ENCODE measurements at places on chromosomes 3 and 15. TPM values are rescaled to one million over a fixed set of nuclear protein-coding genes. Genes with fewer than 3 reads are reported as not detected.

TM4SF18 gene
- total RNA-seq = 7.3 TPM

CPEB1 gene
- total RNA-seq = 8.5 TPM

GRCh38 chr3:169389211-169389924 lies 274.1 kb downstream of the MECOM start:
- DNase-seq = no peak

DNA sequence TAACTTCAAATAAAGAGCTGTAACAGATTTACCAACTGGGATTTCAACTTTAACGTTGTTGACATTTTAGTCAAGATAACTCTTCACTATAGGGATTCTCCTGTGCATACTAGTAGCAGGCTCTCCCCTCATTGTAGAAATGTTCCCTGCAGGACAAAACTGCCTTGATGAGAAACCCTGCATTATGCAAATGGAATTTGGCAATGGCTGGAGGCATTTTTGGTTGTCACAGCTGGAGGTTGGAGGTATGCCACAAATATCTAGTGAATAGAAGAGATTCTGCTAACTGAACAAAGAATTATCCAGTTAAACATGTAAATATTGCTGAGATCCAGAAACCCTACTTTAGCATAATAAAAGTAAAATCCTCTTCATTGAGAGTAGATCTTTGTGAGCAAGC lies 928.8 kb upstream of the ALCAM start:
- no peak for DNase-seq

GRCh38 chr15:60835974-60836373 lies 357.0 kb upstream of the ICE2 start:
- no peak for DNase-seq
